ENCODE measurements at places on chromosomes 4 and X.

- DNase-seq: no peak
These were observed 43.3 kb downstream of the MTMR1 start for GRCh38 chrX:150736475-150736874.

DNA sequence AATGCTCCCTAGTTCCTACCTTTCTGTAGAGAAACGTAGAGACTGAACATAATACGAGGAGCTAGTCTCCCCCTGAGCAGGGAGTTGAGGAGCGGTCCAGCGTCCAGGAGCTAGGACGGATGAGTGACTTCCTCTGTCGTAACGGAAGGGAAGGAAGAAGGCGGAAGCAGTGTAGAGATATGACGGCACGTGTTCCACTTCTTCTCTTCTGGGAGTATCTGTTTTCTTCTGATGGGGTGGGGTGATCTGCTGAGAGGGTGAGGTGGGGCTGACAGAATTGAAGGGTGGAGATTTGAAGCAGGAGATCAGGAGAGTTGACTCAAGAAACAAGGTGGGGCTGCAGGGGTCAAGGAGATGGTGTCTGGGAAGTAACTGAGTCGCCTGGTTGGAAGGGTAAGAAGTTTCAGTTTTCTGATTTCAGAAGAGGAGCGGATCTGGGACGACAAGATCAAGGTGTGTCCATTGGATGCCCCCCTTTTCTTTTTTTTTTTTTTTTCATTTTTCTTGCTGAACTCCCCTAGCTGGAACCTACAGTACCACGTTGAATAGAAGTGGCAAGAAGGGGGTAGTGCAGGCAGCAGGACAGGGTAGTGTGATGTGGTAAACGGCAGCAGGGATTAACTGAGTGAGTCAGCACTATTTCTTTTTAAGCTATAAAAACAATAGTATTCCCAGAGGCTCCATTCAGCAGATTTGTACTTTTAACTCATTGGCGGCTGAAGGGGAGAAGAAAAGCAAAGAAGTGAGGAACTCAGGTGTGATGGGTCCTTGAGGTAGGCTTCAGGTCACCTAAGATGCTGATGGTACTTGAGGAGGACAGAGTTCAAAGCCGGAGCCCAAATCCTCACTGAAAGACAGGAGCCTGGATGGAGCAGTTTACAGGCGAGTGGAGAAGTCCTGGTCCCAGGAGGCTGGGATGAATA lies 50.8 kb upstream of the SETD7 start:
- DNase-seq: peak; percentile 81

- no peak for DNase-seq
These were observed 48.6 kb downstream of the MAGEA9 start for GRCh38 chrX:149830192-149830873.

GRCh38 chr4:143230683-143231082 lies 46.0 kb downstream of the USP38 start:
- no peak for DNase-seq

DNA sequence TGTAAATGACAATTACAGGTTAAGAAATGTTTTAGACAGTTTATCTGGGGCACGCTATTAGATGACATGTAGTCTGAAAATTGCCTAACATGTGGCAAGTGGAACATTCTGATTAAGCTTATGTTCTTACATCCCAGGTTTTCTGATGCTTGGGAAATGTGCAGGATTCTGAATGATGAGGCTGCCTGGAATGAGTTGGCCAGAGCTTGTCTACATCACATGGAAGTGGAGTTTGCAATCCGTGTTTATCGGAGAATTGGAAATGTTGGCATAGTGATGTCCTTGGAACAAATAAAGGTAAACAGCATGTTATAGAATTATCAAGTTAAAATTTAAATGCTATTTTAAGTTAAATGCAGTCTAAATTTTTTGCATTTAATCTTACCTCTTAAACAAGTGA lies 49.3 kb downstream of the WDR19 start:
- DNase-seq: no peak

DNA sequence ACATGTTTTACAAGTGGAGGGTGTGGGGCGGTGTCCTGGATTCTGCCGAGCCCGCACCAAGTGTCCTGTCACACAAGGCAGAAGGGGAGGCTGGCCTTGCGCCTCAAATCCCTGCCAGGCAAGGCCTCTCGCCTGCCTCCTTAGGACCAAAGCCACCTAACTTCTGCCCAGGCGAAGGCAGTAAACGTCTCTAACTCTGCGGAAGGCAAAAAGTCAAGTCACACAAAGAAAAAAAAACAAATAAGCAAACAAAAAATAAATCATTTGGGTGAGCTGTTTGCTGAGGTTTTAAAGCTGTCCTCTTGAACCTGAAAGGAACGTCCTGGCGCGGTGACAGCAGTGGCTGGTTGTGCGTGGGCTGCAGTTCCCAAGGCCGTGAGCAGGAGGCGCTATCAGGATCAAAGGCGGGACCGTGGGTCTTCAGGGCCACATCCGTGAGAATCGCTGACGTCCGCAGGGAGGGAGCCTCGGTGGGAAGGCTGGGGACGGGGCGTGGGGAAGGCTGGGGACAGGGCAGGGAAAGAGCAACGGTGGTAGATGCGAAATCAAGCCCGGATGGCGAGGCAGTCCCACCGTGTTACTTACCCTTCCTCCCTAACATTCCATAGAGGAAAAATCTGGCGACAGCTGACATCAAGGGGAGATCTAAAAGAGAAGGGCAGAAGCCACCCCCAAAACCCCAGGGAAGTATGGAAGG lies 99.1 kb downstream of the TRAPPC11 start:
- no peak for DNase-seq

- peak; percentile 95 for DNase-seq
These were observed 129.1 kb downstream of the COL4A6 start for GRCh38 chrX:108309144-108309543.

DNA sequence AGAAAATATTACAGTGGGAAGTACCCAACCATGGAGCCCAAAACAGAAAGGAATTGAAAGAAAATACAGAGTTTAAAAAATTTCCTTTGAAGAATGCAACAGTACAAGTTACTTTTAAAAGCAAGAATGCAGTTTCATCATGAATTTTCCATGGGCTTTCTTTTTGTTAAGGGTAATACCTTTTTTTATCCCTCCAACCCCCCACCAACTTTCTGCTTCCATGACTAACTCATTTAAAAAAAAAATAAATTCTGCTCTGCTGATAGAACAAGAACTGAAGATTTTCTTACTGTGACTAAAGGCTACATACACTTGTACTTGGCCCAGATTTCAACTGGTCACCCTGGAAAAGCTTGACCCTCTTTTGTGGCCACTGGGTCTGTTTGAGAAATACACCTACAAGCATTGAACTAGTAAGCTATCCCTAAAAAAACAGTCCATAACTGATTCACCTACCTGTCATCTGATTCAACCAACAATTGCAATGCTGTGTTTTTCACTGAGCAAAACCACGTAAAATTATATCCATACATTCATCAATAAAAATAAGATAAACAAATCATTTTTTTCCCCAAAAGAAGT lies 214.2 kb downstream of the NSUN7 start:
- no peak for DNase-seq

DNA sequence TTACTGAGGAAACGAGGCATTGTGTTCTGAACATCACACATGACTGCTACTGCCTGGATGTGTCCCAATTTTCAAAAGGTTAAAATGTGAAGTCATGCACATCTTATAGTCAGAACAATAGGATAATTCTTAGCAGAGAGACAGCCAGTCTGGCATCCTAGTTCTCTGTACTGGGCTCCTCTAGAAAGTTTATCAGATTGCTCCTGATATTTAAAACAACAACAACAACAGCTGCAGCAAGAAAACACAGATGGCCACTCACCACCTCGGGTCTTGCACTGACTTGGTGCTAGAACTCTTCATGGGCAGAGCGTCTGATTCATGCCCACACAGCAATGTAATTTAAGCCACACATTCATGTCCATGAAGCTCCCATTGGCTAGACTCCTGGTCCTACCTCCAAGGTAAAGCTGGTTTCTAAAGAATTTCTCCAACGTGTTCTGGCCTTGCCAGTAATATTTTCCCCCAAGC lies 33.3 kb upstream of the SLC2A9 start:
- no peak for DNase-seq

- no peak for DNase-seq
These were observed 12.9 kb upstream of the NUDT9 start for GRCh38 chr4:87409420-87409939.

GRCh38 chr4:13627178-13627605 lies 333 bp downstream of the BOD1L1 start:
- no peak for DNase-seq

DNA sequence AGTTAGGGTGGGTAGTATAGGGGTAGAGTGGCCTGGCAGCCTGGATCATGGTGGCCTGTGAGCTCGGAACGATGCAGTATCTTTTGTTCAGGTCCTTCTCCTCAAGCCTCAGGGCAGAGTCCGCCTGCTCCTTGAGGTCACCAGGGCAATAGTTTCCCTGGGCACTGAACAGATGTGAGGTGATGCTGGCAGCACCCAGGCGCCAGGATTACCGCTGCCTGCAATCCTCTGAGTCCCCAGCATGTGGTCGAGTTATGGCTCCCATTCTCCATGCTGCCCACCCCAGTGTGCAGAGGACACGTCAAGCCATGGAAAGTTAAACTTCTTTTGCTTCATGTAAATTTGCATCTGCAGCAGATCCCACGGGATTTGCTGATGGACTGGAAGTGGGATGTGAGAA lies 38.7 kb downstream of the NEIL3 start:
- no peak for DNase-seq

GRCh38 chrX:31070057-31070468 lies 1.8 kb downstream of the FTHL17 start:
- no peak for DNase-seq

- DNase-seq: no peak
These were observed 191.6 kb downstream of the DLG3 start for GRCh38 chrX:70636218-70636617.

- no peak for DNase-seq
These were observed 83.3 kb downstream of the C4orf33 start for GRCh38 chr4:129179276-129179675.

DNA sequence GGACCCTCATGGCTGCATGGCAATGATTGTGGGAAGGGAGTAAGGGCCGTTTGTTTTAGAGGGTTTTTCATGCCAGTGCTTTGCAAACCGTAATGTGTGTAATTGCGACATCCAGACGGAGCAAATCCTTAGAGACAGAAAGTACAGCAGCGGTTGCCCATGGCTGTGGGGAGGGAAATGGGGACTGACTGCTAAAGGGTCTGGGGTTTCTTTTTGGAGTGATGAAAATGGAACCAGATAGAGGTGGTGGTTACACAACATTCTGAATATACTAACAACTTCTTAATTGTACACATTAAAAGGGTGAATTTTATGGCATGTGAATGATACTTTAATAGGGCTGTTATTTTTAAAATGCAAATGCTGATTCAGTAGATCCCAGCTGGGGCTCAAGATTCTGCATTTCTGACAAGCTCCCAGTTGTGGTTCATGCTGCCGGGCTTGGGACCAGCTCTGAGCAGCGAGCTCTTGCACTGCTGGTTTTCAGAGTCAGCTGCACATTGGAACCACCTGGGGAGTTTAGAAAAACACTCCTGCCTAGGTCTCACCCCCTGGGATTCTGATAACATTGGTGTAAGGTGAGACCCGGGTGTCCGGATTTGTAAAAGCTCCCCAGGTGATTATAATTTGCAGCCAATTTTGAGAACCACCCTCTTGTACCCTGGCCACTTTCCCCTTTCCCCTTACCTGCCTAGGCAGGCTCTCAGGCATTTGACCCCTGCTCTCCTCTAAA lies 47.7 kb downstream of the PRPS1 start:
- DNase-seq: peak; percentile 29

DNA sequence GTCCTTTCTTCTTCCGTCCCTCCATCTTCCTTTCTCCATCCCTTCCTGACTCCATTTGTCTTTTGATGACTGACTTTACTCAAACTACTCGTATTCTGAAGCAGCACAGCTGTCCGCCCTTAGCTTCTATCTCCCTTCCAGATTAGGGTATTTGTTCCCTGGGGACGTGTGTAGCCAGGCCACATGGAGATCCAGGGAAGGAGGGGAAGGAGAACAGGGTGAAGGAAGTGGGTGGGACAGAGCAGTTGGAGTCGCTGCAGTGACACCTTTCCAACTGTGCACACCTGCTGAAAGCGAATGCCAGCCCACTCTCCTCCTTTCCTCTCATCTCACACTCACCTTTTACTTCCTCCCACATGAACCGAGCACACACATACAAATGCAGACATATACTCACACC lies 323.8 kb downstream of the DCTD start:
- DNase-seq: no peak

- DNase-seq: no peak
These were observed 10.7 kb downstream of the WDR1 start for GRCh38 chr4:10105920-10106319.

- no peak for DNase-seq
These were observed 98.8 kb downstream of the CDS1 start for GRCh38 chr4:84681486-84682274.

- DNase-seq: no peak
These were observed 54.2 kb downstream of the ATXN3L start for GRCh38 chrX:13265549-13266132.

GRCh38 chr4:161287678-161288352 lies 876.0 kb downstream of the FSTL5 start:
- no peak for DNase-seq

GRCh38 chrX:154030715-154031305 lies 11.1 kb upstream of the IRAK1 start:
- DNase-seq: no peak

- no peak for DNase-seq
These were observed 48.4 kb upstream of the MAP3K15 start for GRCh38 chrX:19563746-19564145.

DNA sequence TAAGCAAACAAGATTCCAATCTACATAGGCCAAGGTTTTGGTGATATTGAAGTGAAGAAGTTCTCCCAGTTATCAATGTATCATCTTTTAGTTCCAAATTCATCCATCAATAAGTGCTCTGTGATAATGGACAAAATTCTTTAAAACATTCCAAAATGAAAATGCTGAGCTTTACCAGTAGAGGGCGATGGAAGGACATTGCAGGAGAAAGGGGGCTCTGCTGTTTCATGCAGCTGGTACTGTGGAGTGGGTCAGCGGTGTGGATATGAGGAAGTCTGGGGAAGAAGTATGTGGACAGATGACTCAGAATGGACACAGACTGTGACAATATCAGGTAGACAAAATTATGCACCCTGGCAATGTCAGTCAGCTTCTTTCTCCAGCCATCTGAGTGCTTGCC lies 46.6 kb upstream of the HS6ST2 start:
- DNase-seq: no peak

GRCh38 chr4:183394166-183394951 lies 50.1 kb upstream of the CDKN2AIP start:
- no peak for DNase-seq

DNA sequence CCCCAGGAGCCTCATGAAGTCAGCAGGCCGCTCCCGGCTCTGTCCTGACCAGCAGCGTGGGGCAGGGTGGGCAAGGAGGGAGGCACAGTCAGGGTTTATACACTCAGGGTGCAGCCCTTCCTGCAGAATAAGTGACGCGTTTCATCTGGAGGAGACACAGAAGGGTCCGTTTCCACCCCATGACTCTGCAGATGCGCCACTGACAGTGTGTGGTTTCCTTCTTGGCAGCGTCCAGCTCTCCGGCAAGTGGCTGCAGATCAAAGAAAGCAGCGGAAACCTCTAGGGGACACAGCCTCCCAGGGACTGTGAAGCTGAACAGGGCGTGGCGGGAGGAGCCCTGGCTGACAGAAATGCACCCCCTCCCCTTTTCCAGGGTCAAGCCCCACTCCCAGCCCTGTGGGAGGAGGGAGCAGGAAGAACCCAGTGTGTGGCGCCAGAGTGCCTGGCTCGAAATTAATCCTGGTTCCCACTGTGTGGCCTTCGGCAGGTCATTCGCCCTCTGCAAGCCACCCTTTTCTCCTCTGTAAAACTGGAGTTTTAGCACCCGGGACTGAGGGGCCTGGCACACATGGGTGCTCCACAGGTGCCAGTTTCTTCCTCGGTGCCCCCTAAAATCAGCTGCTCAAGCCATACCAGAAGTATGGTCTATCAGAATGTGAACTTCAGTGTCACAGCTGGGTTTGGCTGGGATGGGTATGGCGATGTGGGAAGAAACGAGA lies 17.3 kb upstream of the TBC1D14 start:
- DNase-seq: no peak
